Activated CD4-positive, alpha-beta T cell treated with anti-CD3 and anti-CD28 coated beads for 1 hour (primary cell): ENCODE measurements at places on chromosomes 13 and 19.

DNA sequence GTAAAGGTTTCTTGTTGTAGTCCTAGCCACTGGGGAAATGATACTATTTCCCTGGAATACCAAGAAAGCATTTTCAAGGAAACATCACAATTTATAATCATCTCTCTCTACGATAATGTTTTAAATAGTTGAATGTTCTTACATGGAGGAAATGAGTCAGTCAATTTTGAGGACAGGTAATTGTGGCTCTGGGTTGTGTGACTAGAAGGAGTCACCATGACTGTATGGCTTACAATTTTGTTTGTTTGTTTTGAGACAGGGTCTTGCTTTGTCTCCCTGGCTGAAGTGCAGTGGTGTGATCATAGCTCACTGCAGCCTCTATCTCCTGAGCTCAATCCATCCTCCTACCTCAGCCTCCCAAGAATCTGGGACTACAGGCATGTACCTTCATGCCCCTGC is 47.4 kb downstream of the COG3 start:
- DNase-seq: no peak

DNA sequence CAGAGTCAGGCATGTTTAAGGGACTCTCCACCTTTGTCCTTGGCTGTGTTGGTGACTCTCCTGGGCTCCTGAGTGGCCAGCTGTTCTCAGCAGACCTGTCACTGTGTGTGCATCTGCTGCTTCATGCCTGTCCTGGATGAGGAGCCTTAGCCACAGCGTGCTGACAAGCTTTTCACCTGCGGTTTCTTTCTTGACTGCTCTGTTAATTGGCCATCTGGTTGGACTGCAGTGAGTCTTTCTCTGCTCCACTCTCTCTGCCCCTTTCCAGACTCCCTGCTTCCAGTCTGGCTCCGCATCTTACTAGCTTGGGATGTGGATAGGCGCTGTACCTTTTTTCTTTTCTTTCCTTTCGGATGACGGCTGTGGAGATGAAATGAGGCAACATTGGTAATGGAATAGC is 38.8 kb downstream of the POLR1D start:
- DNase-seq: no peak

DNA sequence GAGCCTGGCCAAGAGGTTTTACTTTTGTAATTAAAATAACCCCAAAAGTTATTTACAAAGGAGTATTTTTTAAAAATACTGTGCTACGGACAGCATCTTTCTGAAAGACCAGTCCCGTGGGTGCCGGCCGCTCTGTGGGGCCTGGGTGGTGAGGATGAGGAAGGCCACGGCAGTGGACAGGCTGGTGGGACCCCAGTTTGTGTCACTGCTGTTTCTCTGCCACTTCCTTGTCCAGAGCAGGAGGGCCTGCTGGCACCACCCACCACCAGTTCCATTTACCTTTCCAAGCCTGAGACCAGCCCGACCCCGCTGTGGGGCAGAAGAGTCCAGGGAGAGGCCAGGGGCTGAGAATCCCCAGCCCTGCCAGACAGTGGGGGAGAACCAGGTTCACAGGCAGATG is 23.8 kb downstream of the ELAVL1 start:
- DNase-seq: no peak

DNA sequence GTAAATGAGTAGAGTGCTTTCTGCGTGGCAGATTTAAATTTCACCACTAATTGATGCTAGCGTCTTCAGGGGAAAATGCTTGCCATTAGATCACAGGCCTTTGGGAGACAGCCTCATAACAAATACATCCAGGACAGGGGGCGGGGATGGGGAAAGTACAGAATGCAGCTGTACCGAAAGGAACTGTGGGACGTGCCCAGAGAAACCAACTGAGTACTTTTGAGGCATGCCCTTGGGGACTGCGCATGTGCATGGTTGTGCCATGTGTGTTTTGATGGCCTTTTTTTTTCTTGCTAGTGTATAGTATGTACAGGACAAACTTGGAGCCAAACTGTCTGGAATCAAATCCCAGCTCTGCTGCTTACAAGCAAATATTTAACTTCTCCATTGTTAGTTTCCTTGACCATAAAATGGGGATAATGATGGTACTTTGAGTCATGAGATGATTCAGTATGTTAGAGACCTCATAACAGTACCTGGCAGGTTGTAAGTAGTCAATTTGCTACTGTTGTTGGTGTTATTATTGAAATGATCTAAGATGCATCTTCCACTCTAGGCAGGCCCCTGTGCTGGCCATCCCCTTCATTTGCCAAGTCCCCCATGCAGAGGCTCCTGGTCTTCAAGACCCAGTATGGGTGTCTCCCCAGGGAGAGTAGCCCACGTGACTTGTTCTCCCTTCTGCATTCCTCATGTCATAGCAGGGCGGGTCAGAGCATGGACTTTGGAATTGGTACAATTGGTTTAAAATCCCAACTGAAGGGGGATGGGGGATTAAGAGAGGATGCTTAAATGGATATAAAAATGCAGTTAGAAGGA is 68.3 kb upstream of the NPAS1 start:
- no peak for DNase-seq

- DNase-seq: no peak
Observed at GRCh38 chr13:59305896-59306295, 857.8 kb downstream of the DIAPH3 start.

DNA sequence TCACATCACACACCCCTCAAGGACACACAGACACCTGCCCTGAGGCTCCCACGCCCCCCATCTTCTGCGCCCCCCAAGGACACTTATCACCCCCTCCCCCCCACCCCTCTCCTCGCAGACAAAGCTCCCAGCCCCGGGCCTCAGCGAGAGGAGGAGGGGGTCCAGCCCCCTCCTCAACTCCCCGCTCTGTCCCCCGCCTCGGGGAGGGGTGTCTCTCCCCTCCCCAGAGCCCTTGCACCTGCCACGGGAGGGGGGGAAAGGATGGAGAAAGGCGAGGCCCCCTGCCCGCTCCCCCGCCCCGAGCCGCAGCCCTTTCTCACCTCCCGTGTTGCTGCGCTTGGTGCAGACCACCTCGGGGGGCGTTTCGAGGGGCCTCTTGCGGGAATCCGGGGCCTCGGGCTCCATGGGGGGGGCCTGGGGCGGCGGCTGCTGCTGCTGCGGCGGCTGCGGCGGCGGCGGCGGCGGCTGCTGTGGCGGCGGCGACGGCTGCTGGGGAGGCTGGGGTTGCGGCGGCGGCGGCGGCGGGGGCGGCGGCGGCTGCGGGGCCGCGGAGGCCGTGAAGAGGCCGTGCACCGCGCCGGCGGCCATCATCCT is 621 bp downstream of the NOVA2 start:
- no peak for DNase-seq

GRCh38 chr13:75986818-75987217 is 350.7 kb downstream of the LMO7 start:
- no peak for DNase-seq

GRCh38 chr19:1872807-1873523 is 9.6 kb upstream of the KLF16 start:
- no peak for DNase-seq

DNA sequence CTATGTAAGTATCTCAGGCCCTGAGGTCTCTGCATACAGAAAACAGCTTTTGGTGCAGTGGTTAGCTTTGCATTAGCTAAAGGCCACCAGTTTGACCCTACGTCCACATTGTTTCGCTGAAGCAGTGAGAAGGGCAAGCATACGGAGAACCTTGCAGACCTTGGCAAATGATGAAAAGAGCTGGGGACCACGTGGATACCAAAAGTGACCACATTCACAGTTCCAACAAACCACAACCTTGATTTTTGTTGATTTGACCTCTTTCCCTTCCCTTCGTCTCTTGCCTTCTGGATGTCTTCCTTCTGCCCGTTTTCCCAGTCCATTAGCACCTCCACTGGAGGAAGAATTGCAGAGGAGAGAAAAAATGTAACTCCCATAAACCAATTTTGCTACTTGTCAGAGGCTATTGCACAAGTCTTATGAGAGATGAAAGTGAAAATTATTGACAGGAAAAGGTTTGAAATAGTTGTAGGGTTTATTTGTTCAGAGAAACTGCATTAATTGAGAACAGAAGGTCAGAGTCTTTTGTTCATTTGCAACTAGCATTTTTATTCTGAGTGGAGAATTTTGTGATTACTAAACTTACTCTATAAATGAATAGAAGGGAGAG is 293.9 kb upstream of the HTR2A start:
- no peak for DNase-seq

GRCh38 chr19:1438933-1439354 is 748 bp downstream of the RPS15 start:
- no peak for DNase-seq

GRCh38 chr13:50629497-50629896 is 214.0 kb downstream of the DLEU7 start:
- no peak for DNase-seq

GRCh38 chr19:33497131-33497777 is 24.3 kb downstream of the PEPD start:
- DNase-seq: no peak

- DNase-seq: no peak
Observed at GRCh38 chr19:1384085-1384462, 367 bp downstream of the NDUFS7 start.

DNA sequence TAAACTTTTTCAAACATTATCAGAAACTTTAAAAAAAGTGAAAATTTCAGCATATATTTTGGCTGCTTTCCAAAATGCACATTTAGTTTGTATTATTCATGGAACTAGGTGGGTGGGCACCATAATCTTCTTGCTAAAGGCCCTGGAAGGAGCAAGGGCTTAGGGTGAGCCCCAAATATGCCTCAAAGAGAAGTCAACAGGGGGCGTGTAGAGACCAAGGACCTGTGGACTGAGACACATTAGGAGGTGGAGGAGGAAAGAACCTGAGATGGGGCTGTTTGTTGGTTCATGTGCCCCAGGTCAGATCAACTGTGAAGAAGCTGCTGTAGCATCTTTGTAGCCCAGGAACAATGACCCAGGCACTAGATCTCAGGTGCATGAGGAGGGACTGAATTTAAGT is 79.6 kb upstream of the OLFM4 start:
- DNase-seq: no peak

- DNase-seq: no peak
Observed at GRCh38 chr19:38711726-38712153, 32.5 kb downstream of the CAPN12 start.

DNA sequence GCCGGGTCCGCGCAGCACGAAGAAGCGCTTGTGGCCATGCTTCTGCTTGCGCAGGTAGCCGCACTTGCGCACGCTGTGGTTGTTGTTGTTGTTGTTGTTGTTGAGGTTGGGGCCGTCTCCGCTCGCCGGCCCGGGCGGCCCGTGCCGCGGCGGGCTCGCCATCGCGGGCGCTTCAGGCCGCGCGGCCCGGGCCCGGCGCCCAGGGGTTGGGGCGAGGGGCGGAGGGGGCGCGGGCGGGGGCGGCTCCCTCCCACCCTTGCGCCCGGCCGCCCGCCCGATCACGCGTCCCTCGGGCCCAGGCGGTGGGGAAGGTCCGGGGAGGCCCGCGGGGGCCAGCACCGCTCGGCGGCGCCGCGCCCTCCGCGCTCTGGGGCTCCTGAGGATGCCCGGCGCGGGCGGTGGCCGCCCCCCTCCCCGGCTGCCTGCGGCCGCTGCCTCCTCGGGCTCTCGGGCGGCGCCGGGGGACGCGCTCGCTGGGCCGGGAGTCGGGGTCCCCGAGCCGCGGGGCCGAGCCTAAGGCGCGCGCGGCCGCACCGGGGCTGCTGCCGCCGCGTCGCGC is 412 bp downstream of the IRS2 start:
- DNase-seq: no peak

DNA sequence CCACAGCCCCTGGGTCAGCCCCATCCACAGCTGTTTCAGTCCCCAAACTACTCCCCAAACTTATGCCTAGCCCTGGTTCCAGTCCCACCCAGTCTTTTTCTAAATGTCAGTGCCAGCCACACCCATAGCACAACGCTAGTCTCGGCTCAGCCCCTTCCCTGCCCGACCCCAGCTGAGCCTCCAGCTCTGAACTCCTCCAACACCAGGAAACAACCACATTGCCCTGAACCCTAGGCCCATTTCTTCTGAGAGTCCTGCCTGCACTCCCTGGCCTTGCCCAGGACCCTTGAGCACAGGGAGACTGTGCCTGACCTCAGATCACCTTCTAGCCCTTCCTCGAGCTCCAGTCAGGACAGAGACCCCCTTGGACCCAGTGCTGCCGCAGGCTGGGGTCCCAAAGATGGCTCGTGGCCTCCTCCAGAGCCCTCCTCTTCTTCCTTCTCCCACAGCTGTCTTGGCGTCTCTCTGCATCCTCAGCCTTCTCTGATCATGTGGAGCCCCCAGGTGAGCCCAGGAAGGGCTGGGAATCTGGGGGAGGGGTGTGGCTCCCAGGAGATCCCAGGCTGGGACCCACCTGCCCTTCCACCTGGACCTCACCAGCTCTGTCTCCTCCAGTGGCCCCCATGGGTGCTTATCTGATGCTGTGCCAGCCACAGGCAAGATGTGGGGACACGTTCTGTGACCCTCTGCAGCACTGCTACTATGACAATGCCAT is 33.0 kb upstream of the IGFL1 start:
- no peak for DNase-seq

DNA sequence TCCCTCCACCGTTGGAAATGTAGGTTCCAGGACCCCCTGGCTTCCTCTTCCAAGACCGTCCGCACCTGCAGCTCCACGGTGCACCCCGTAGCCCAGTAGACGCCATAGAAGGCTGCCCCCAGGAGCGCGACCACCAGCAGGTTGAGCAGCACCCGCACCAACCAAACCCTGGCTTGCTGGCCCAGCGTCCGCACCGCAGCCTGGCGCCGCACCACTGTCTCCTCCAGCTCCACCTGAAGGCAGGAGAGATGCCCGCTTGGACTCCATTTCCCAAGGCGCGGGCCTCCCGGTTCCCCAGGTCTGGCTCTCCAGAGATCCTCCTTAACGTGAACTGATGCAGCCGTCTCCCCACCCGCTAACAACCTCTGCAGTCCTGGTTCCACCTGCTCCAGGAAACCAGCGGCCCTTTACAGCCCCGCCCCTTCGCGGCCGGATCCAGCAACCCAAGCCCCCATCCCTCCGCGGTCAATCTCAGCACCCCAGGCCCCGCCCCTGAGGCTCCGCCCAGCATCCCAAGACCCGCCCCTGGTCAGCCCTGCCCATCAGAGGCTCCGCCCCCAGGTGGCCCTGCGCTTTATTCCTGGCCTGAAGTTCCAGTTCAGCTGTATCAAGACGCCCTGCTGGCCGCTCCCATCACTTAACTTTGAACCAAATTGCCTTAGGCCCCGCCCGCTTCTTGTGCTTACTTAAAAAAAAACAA is 5.0 kb upstream of the LENG1 start:
- peak; percentile 26 for DNase-seq

DNA sequence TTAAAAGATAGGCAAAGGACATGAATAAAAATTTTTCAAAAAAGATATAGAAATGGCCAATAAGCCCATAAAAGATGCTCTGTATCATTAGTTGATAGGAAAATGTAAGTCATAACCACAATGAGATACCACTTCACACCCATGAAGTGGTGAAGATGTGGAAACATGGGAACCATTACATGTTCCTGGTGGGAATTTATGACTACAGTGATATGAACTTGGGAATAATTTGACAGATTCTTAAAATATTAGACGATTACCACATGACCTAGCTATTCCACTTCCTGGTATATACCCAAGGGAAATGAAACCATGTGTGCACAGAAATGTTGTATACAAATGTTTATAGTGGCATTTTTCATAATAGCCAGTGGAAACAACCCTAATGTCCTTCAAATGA is 232.2 kb downstream of the GGACT start:
- no peak for DNase-seq

DNA sequence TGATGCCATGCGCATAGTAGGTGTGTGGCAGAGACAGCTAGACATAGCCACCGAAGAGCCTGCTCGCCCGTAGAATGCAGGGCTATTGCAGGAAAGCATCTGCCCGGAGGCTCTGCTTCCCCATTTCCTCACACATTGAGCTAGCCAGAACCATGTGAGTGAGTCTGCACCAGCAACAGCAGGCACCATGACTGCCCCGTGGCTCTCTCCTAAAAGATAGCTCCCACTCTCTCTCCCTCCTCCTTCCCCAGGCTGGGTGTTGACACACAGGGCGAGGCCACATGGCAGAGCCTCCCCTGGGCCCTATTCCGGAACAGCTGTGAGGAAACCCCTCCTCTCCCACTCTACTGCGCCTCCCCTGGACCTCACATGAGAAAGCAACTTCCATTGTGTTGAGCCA is 52.3 kb upstream of the ATP12A start:
- DNase-seq: no peak
